CD8-positive, alpha-beta memory T cell (primary cell): ENCODE measurements at places on chromosomes 5 and 9. TPM values are rescaled to one million over a fixed set of nuclear protein-coding genes. Genes with fewer than 3 reads are reported as not detected.

Gene ZNF484
- total RNA-seq: 8.8 TPM

DNA sequence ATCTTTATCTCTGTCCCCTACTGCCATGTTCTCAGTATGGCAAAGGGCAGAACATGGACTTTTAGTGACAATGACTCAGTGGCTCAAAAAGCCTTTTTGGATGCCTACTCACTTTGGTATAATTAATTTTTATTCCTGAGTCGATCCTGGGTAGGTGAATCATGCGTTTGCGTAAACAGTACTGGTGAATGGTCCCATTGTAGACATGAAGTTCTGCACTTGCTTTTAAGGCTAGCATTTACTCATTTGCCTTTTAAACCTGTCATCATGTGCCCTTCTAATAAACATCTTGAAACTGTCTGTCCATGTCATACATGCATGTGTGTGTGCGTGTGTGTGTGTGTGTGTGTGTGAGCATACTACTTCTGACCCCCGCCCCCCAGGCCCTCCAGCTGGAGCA, 223.0 kb downstream of the AUH start:
- H3K36me3 ChIP-seq: no peaks in the 10 kb centered on the region
- H3K27ac ChIP-seq: no peak overlapping the region
- DNase-seq: no peak
- no peak overlapping the region for H3K4me3 ChIP-seq
- no peaks in the 10 kb centered on the region for H3K27me3 ChIP-seq

- no peak overlapping the region for H3K4me3 ChIP-seq
- no peaks in the 10 kb centered on the region for H3K27me3 ChIP-seq
- no peaks in the 10 kb centered on the region for H3K4me1 ChIP-seq
- no peaks in the 10 kb centered on the region for H3K36me3 ChIP-seq
- no peak for DNase-seq
- H3K27ac ChIP-seq: no peak overlapping the region
These were observed 115.7 kb downstream of the FRMD3 start for GRCh38 chr9:83422527-83422926.

Gene FCHSD1
- total RNA-seq: 33.7 TPM

DNA sequence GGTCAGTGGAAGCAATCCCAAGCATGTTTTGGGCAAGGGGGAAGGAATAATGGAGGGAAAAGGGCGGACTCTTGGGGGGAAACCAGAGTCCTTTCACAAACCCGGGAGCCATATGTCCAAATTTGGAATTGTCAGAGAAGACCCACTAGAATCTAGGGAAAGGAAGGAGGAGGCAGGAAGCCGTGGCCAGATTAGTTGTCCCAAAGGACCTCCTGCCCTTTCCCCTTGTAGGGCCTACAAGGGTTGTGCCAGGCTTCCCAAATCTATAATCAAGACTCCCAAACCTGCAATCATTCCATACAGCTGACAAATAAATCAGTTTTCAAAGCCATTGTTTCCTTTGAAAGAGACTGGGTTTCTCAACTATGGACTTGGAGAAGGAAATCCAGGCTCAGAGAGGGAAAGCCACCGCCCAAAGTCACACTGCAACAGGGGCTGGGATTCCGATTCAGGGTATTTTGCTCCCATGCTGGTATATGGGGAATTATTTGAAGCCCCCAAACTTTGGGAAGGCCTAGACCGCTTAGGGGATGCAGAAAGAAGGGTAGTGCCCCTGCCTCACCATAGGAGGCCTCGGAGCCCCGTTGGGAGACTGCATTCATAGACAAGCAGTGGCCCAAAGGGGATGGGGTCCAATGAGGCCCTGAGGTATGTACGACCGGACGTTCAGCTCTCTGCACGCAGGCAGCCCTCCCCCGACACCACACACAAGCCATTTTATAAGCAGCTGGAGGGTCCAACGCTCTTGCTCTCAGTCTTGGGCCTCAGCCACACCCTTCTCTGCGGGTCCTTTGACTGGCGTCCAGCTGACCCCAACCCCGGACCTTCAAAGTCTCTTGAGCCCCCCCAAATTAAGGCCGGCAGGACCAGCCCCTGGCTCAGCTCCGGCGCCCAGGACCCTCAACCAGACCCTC, 815 bp downstream of the ANXA6 start:
- H3K27ac ChIP-seq: peak overlapping the region; percentile 70
- DNase-seq: no peak
- peaks cover 57% of the 10 kb centered on the region for H3K4me1 ChIP-seq
- H3K4me3 ChIP-seq: peak overlapping the region; percentile 86

DNA sequence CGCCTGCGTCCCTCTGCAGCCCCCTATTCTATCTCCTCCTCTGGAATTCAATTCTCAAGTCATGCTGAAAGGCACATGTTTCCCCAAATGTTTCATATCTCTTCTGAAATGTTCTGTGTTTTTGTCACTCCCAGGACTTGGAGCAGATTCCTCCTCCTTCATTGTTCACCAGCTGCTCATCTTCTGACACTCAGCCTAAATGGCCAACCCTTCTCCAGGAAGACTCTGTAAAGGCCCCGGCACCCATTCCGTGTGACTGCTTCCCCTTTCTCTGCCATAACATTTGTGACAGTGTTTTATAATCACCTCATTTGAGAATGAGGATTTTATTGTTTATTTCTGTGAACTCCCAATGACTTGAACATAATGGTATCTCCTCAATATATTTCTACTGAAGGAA, 170.8 kb upstream of the ADAMTS16 start:
- H3K27me3 ChIP-seq: no peaks in the 10 kb centered on the region
- no peak for DNase-seq
- H3K36me3 ChIP-seq: no peaks in the 10 kb centered on the region

DNA sequence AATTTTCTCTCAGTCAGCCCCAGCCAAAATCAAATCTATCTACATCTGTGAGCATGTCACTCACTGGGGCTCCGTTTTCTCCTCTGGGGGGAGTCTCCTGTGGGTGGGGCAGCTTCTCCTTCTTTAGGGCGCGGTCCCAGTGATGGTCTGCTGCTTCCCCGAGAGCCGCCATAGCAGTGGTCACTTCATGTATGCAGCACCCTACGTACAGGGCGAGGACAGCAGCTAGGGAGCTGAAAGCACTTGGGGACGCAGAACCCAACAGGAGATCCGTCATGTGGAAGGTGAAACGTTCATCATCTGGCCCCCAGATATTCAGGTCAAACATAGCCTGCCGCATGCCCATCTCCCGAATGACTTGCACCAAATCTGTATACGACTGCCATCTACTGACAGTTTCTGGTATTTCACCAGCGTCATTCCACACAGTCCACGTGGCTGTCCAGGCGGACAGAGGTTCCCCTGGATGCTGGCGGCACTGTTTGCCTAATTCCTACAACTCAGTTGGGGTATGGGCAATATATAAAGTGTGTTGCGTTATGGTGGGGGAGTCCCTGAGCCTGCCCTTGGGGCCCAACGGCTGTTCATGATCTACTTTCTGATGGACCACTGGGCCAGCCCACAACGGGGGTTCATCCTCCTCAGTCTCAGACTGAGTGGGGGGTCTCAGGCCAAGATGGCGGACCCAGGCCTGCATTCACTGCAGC, 795.0 kb downstream of the EFNA5 start:
- no peak overlapping the region for H3K27ac ChIP-seq
- no peaks in the 10 kb centered on the region for H3K36me3 ChIP-seq
- no peak overlapping the region for H3K4me3 ChIP-seq
- DNase-seq: no peak
- H3K4me1 ChIP-seq: no peaks in the 10 kb centered on the region

DNA sequence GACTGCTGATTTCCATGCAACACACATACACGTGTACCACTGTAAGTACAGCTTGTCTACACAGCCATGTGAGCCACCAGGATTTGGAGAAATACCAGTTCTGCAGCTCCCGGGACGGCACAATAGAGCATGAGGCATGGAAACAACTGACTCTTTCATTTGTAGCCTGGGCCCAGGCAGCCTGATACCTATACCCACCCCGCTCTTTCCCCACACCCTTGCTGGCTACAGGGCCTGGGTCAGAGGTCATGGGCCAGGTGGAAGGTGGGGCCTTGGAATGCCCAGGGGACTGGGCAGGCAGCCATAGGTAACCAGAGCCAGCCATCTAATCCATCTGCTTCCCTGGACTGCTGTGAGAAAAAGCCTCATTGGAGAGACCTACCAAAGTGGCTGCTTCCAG, 39.0 kb upstream of the ZSWIM6 start:
- H3K4me1 ChIP-seq: no peaks in the 10 kb centered on the region
- H3K27me3 ChIP-seq: no peaks in the 10 kb centered on the region
- H3K4me3 ChIP-seq: no peak overlapping the region

Gene C5orf63
- 10.0 TPM for total RNA-seq

- H3K27me3 ChIP-seq: no peaks in the 10 kb centered on the region
- H3K36me3 ChIP-seq: no peaks in the 10 kb centered on the region
- DNase-seq: no peak
- no peaks in the 10 kb centered on the region for H3K4me1 ChIP-seq
- no peak overlapping the region for H3K27ac ChIP-seq
These were observed 253.4 kb downstream of the TRPM3 start for GRCh38 chr9:70868041-70868440.

DNA sequence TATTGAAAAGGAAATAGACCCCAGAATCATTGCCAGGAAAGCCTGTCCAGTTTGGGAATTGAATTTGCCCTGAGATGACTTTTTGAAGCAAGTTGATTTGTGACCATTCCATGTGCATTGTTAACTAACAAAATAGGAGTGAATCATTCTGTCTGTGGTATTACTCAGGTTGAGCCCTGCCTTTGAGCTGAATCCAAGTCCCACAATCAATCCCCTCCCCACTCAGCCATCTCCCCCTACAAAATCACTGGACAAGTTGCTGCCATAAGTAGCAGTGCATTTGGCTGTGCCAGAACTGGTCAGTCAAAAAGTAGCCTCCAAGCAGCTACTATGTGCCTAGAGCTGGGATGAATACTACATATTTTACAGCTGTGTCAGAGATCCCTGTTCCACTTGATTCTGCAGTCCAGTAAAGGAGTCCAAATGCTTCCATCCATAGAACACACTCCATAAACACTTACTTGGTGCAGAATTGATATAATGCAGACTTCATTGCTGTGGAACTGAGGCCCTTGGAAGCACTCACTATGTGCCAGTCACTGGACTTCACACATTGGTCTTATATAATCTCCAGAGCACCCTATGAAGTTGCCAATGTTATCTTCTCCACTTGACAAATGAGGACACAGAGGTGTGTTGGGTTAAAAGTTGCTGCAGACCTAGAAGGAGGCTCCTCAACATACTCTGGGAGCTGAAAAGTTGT, 96.1 kb downstream of the ZNF462 start:
- no peaks in the 10 kb centered on the region for H3K4me1 ChIP-seq
- no peak overlapping the region for H3K27ac ChIP-seq
- H3K36me3 ChIP-seq: no peaks in the 10 kb centered on the region
- DNase-seq: no peak
- H3K27me3 ChIP-seq: no peaks in the 10 kb centered on the region

- H3K36me3 ChIP-seq: peaks cover 4% of the 10 kb centered on the region
- H3K4me3 ChIP-seq: peak overlapping the region; percentile 92
- no peaks in the 10 kb centered on the region for H3K27me3 ChIP-seq
These were observed 1.0 kb downstream of the LRRC8A start for GRCh38 chr9:128882677-128883603.

DNA sequence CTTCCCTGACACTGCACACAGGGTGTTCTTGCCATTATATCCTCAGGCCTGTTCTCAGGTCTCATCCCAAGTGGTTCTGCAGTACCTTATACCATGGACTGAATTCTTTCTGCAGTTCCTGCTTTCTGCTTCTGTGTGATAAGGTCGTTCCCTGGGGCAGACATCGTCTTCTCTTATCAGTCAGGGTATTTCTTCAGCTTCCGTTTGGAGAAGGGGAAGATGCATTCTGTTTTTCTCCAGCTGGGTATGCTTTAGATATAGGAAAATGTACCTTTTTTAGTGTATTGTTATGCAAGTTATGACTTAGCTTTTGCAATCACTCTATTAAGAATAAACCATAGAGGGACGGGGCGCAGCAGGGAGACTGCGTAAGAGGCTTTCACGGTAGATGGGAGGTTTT, 31.1 kb downstream of the RALGPS1 start:
- no peaks in the 10 kb centered on the region for H3K4me1 ChIP-seq
- H3K4me3 ChIP-seq: no peak overlapping the region
- DNase-seq: no peak
- H3K27ac ChIP-seq: no peak overlapping the region
- H3K27me3 ChIP-seq: no peaks in the 10 kb centered on the region

DNA sequence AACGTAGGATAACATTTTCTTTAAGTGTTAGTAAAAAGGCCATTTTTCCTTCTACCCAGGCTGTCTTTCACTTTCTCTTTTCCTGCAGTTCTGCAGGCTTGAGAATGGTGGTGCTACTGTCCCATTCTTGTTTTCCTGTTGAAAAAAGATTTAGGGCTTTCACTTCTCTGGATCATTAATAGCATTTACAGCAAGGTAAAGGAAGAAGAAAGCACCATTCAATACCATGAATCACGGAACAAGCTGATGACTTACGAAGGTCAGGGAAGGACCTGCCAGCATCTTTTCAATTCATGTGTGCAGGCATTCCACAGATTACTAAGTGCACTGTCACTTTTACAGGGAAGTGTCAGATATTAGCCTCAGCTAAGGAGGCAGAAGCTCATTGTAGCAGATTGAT, 292.8 kb downstream of the YTHDC2 start:
- no peak for DNase-seq
- H3K4me1 ChIP-seq: no peaks in the 10 kb centered on the region
- H3K27ac ChIP-seq: no peak overlapping the region
- no peak overlapping the region for H3K4me3 ChIP-seq
- no peaks in the 10 kb centered on the region for H3K36me3 ChIP-seq
- no peaks in the 10 kb centered on the region for H3K27me3 ChIP-seq

DNA sequence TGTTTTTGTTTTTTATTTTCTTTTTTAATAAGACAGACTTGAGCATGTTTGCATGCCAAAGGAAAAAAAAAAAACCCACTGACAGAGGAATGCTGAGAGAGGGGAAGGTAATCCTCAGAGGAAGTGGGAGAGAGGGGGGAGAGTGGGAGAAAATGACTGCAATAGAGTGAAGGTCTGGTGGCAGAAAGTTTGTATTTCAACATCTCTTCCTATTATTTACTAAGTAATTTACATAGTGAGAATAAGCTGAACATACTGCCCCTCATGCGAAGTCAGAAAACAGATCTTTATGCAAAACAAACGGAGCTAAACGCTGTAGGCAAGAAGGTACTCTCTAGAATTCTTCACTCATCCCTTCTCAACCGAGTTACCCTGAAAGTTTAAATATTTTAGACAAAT, 45.0 kb downstream of the ELL2 start:
- no peak overlapping the region for H3K4me3 ChIP-seq
- no peaks in the 10 kb centered on the region for H3K27me3 ChIP-seq
- H3K4me1 ChIP-seq: no peaks in the 10 kb centered on the region
- DNase-seq: no peak
- no peak overlapping the region for H3K27ac ChIP-seq
